HFFc6 (cell line): ENCODE measurements at places on chromosomes 1 and 21.

DNA sequence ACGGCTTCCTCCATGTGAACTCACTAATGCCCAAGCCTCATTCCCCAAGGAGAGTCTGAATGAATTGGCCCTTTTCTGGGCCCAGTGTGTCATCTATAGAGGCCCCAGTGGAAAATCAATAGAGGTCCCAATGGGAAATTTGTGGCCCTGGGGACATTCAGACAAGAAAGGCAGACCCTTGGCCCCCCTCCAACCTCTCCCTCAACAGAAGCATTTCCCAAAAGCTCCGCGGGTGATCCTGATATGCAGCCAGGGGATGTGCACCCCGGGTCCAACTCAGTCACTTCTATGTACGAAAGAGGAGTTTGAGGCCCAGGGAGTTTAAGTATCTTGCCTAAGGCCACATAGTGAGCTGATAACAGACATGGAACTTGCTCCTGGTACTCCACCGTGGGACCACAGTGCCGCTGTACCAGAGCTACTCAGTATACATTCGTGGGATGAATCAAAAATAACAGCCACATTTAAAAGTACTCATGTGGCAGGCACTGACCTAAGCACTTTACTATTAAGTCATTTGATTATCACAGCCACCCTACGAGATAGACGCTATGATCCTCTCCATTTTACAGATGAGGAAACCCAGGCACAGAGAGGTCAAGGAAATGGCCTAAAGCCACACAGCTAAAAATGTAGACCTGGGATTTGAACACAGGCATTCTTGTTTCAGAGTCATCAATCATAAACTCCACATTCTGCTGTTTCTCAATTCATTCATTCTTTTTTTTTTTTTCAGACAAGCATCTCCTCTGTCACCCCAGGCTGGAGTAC lies 8.5 kb downstream of the EPHA2 start:
- peaks cover 6% of the 10 kb centered on the region for H3K27me3 ChIP-seq
- H3K4me1 ChIP-seq: peaks cover 98% of the 10 kb centered on the region
- peak overlapping the region; percentile 82 for H3K4me3 ChIP-seq
- peak overlapping the region; percentile 98 for H3K27ac ChIP-seq
- H3K36me3 ChIP-seq: peaks cover 42% of the 10 kb centered on the region

- H3K27me3 ChIP-seq: no peaks in the 10 kb centered on the region
- no peak overlapping the region for H3K27ac ChIP-seq
- H3K4me3 ChIP-seq: no peak overlapping the region
- peaks cover 5% of the 10 kb centered on the region; the same call in 1 of the 2 replicates for H3K4me1 ChIP-seq
Measured at GRCh38 chr1:169340882-169341281, 26.7 kb downstream of the NME7 start.

DNA sequence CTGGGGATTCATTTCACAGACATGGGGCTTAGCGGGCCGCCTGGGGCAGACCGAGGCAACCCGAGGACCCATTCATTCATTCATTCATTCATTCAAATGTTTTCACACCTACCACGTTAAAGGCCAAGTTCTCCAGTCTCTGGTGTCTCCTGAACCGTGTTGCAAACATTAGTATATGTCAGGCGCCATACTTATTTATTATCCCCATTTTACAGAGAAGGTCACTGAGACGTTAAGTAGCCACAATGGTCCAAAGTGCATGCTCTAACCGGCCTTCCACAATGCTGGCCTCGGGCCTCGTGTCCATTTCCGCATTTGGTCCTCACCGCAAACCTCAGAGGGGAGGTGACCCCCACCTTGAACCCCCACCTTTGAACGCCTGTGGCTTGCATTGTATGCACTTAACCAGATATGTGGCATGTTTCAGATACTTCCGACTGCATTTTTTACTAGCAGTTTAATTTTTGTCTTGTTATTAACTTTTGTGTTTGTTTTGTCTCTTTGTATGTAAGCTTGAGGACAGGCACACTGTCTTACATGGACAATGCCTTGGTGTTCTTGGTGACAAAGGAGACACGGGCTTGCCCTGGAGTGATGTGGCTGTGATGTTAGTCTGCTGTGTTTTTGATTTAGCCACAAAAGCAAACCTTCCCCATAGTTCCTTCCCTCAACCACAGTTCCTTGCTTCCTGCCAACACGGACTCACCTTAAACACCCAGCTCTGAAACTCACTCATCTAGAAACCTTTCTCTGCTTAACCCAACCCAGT lies 1.2 kb upstream of the IFFO2 start:
- peaks cover 3% of the 10 kb centered on the region for H3K27me3 ChIP-seq
- DNase-seq: no peak
- H3K4me3 ChIP-seq: peak overlapping the region; percentile 88
- H3K27ac ChIP-seq: peak overlapping the region; percentile 48

DNA sequence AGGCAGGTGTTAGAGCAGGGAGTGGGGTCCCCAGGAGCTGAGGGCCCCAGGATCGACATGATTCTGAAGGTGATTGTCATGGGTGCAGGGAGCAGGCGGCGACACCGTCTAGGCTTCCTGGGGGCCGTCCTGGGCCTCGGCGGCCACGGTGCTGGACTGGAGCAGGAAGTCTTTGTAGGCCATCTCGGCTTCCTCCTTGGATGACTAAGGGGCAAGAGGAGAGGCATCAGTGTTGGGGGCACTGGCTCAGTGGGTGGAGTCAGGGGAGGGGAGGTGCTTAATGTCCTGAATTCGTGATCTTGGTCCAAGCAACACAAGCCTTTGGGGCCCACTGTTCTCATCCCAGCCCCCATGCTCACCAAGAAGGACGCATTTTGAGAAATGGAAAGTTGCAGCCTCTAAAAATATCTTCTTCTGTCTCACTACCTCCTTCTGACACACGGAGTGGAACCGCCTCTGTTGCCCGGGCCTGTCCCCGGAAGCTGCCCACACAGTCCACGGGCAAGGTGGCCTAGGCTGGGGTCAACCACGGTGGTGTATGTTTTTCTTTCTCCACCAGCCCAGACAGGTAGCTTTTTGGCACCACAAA lies 8.6 kb upstream of the FCMR start:
- no peak overlapping the region for H3K4me3 ChIP-seq
- peaks cover 18% of the 10 kb centered on the region for H3K4me1 ChIP-seq
- H3K27me3 ChIP-seq: no peaks in the 10 kb centered on the region; the same call in none of the 2 replicates
- no peak overlapping the region for H3K27ac ChIP-seq
- no peak for DNase-seq

- H3K4me3 ChIP-seq: no peak overlapping the region
- no peaks in the 10 kb centered on the region for H3K36me3 ChIP-seq
- DNase-seq: no peak
- H3K27ac ChIP-seq: no peak overlapping the region
- no peaks in the 10 kb centered on the region for H3K4me1 ChIP-seq
Measured at GRCh38 chr1:2046174-2046917, 3.9 kb upstream of the PRKCZ start.

DNA sequence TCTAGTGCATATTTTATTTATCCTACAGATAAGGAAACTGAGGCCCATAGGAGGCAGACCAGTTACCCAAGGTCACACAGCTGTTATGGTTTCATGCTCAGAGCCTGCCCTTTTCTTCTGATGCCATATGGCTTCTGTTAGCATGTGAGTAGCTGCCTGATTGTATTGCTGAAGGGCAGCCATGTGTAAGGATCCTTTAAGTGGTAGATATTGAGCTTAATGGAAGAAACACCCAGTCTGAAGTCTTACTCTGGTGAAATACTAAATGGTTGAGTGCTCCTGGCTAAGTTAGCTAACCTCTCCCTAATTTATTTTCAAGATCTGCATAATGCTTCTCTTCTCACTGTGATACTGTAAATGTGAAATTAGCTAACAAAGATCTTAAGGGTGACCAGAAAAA lies 30.9 kb downstream of the ADAMTS5 start:
- no peak overlapping the region for H3K4me3 ChIP-seq
- no peaks in the 10 kb centered on the region; the same call in 1 of the 2 replicates for H3K27me3 ChIP-seq
- H3K4me1 ChIP-seq: peaks cover 43% of the 10 kb centered on the region
- peaks cover 4% of the 10 kb centered on the region; the same call in 1 of the 2 replicates for H3K36me3 ChIP-seq
- H3K27ac ChIP-seq: no peak overlapping the region

DNA sequence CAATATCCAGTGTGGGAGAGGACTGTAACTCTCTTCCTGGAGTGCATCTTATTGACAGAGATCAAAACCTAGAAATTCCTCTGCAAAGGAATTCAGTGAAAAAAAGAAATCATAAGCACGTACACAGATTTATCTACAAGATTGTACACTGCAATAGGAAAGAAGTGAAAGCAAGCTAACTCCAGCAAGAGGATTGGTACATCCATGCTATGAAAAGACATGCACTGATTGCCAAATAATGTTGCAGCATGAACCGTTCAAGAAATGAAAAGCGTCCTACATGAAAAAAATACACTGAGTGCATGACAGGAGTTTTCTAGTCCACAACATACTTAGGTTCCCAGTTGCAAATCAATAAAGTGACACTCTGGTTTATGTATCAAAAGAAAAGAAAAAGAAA lies 1.9 kb upstream of the MGST3 start:
- DNase-seq: no peak
- no peaks in the 10 kb centered on the region for H3K36me3 ChIP-seq
- no peak overlapping the region for H3K4me3 ChIP-seq
- peaks cover 6% of the 10 kb centered on the region; the same call in 1 of the 2 replicates for H3K4me1 ChIP-seq

DNA sequence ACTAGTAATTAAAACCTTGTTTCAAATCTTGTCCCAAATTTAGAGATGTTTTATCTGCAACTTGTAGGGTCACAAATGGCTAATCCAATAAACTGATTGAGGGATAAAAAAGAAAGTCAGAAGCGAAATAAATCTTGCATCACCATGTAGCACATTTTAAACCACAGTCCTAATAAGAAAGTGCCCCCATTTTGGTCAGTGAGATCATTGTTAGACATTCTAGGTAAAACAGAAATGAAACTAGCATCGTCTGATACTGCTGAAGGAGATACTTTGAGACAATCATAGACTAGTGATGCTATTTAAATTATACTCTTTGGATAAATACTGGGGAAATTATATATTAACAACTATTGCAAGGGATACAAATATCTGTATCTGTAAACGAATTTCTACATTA lies 247.9 kb downstream of the AMY1C start:
- no peak overlapping the region for H3K4me3 ChIP-seq
- no peaks in the 10 kb centered on the region for H3K4me1 ChIP-seq
- H3K36me3 ChIP-seq: no peaks in the 10 kb centered on the region

DNA sequence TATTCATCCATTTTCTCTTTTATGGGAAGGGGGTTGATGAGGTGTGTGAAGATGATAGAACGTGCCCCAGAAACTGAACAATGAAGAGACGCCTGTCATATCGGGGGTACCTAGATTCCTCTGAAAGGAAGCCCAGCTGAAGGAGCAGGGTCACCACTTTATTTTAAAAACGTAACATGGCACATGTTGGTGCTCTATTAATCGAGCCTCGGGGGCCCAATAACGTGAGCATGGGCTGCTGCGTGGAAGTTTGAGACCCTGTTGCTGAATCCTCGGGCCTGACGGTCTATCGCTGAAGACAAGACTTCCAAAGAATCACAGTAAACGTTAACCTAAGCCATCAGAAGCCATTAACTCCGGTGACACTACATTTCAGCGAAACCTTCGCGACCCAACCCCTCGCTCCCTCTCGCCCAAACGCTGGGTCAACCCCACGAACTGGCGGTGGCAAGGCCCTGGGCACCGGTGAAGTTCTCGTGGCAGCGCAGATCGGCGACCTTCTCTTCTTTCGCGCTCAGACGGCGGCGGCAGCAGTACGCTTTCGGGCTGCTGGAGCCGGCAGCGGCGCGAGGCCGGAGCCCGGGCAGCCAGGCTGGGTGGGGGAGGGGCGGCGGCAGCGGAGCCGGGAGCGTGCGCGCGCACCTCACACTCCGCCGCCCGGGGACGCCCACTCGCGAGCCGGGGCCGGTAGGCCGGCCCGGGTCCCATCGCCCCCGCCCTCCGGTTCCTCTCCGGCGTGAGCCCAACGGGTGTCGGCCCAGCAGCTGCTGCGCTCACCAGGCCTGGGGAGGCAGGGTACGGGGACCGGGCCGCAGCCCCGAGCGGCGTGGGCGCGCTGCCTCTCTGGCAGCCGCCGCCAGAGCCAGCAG lies 838 bp upstream of the MAN1A2 start:
- peak overlapping the region; percentile 94 for H3K27ac ChIP-seq
- peak; percentile 50 for DNase-seq
- peaks cover 36% of the 10 kb centered on the region for H3K4me1 ChIP-seq
- peak overlapping the region; percentile 95 for H3K4me3 ChIP-seq
- H3K27me3 ChIP-seq: peaks cover 2% of the 10 kb centered on the region
- H3K36me3 ChIP-seq: no peaks in the 10 kb centered on the region

DNA sequence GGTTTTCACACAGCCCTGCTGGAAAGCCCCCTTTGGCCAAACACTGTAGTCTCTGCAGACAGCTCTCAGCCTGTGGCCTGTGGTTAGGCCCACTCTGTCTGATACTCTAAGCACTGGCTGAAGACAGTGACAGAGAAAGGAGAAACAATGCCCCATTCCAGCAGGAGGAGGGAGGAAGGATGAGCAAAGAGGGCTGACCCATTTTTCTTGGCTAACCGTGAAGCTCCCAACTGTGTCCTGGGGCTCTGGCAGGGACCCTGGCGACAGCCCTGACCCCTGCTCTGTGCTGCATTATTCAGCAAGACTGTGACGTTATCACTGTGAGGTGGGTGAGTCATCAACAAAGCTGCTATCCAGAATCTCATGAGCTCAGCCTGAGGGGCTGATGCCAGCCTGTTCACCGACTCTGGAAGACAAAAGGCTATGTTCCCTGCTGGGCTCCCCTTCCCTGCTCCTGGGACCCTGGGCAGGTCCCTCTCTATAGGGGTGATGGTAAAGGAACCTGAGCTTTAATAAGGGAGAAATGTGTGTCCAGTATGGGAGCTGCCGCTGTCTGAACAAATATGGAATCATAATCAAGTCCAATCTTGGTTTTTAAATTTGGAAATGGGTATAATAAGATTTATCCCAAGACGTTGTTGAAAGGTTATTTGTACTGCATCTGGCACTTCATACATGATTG lies 107.0 kb downstream of the RHOU start:
- no peak overlapping the region for H3K27ac ChIP-seq
- no peaks in the 10 kb centered on the region for H3K27me3 ChIP-seq
- peak; percentile 41 for DNase-seq
- no peak overlapping the region for H3K4me3 ChIP-seq
- H3K36me3 ChIP-seq: no peaks in the 10 kb centered on the region
- no peaks in the 10 kb centered on the region; the same call in 1 of the 2 replicates for H3K4me1 ChIP-seq

DNA sequence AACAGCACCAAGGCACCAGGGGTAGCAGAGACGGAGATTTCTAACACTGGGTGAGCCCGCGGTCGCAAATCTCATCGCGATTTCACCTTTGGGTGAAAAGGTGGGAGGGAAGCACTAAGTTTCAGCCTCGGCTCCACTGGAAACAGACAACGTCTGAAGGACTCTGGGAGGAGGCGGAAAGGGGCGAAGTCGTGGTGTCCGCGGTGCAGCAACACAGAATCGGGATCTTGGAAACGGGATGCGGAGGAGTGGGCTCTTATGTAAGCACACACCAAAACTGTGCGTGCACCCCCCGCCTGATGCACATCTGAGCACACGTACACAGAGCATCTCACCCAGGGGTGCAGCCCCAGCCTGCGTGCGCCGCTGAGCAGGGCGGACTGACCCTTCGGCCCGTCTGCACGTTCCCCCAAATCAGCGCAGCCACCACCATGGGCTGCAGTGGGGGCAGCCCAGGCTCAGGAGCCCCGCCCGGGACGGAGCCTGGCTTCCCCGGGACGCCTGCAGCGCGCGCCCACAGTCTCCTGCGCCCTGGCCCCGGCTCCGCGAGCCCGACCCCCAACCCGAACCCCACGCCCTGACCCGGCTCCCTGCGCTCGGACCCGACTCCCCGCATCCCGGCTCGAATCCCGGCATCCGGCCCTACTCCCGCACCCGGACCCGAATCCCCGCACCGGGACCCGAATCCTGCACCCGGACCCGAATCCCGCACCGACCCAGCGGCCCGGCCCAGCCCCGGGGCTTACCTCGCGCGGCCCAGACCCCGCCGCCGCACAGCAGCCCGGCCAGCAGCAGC lies 670 bp downstream of the CLSTN1 start:
- H3K27me3 ChIP-seq: peaks cover 2% of the 10 kb centered on the region
- H3K4me1 ChIP-seq: peaks cover 46% of the 10 kb centered on the region
- peaks cover 4% of the 10 kb centered on the region; the same call in 1 of the 2 replicates for H3K36me3 ChIP-seq
- H3K4me3 ChIP-seq: peak overlapping the region; percentile 98
- H3K27ac ChIP-seq: peak overlapping the region; percentile 80
